Activated naive CD8-positive, alpha-beta T cell treated with anti-CD3 and anti-CD28 coated beads for 36 hours (primary cell): ENCODE measurements at places on chromosomes 16 and 17.
A peak's percentile ranks its signal among the peaks of the same experiment; 100 is the strongest.

GRCh38 chr17:41610965-41611640 lies 1.5 kb downstream of the KRT16 start:
- no peak overlapping the region for H3K27ac ChIP-seq
- H3K36me3 ChIP-seq, result peaks cover 8% of the 10 kb centered on the region
- no peak for DNase-seq
- no peaks in the 10 kb centered on the region for H3K4me1 ChIP-seq
- H3K27me3 ChIP-seq, result peaks cover 26% of the 10 kb centered on the region
- H3K4me3 ChIP-seq, result no peak overlapping the region

GRCh38 chr17:57441270-57441600 lies 184.9 kb downstream of the MSI2 start:
- peaks cover 64% of the 10 kb centered on the region for H3K4me1 ChIP-seq
- no peak for DNase-seq
- peak overlapping the region; percentile 93 for H3K27ac ChIP-seq
- no peak overlapping the region for H3K4me3 ChIP-seq
- H3K36me3 ChIP-seq, result peaks cover 5% of the 10 kb centered on the region
- no peaks in the 10 kb centered on the region for H3K27me3 ChIP-seq

DNA sequence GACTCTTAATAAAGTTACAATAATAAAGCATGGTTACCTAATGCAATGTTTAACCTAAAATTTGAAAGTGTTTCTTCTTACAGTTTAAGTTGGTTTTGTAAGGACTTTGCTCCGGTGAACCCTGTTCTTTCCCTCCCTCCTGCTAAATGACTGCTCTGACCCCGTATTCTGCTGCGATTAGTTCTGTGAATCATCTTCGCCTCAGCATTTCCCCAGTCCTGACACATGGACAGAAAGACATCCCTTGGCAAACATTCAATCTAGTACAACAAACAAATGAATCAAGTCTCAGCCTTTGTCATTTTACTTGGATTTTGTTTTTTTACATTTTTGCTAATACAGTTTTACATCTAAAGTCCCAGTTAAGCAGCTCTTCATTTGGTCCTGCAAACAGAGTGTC lies 15.4 kb downstream of the KCNJ2 start:
- H3K4me1 ChIP-seq, result no peaks in the 10 kb centered on the region
- peaks cover 5% of the 10 kb centered on the region for H3K27me3 ChIP-seq
- no peak overlapping the region for H3K27ac ChIP-seq
- no peak overlapping the region for H3K4me3 ChIP-seq
- H3K36me3 ChIP-seq, result no peaks in the 10 kb centered on the region

GRCh38 chr17:7352503-7352889 lies 534 bp downstream of the KCTD11 start:
- no peaks in the 10 kb centered on the region for H3K27me3 ChIP-seq
- peak overlapping the region; percentile 86 for H3K4me3 ChIP-seq
- no peak for DNase-seq
- H3K36me3 ChIP-seq, result peaks cover 28% of the 10 kb centered on the region
- peak overlapping the region; percentile 47 for H3K27ac ChIP-seq
- H3K4me1 ChIP-seq, result peaks cover 45% of the 10 kb centered on the region

DNA sequence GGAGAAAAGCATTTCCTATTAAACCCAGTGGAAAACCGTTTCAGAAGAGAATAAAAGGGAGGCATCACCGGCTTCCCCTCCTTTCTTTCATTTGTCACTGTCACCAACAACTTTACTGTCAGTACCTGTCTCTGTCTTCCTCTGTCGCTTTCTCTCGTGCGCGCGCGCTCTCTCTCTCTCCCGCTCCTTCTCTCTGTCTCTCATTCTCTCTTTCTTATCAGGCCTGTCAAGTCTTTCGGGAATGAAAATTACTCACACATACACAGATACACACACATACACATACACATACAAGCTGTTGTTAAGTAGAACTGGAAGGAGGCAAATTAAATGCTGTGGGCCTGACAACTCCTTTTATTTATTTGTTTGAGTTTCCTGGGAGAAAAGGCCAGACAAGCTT lies 17.6 kb downstream of the MYOCD start:
- H3K4me3 ChIP-seq, result no peak overlapping the region
- H3K4me1 ChIP-seq, result no peaks in the 10 kb centered on the region
- DNase-seq, result no peak
- no peak overlapping the region for H3K27ac ChIP-seq

DNA sequence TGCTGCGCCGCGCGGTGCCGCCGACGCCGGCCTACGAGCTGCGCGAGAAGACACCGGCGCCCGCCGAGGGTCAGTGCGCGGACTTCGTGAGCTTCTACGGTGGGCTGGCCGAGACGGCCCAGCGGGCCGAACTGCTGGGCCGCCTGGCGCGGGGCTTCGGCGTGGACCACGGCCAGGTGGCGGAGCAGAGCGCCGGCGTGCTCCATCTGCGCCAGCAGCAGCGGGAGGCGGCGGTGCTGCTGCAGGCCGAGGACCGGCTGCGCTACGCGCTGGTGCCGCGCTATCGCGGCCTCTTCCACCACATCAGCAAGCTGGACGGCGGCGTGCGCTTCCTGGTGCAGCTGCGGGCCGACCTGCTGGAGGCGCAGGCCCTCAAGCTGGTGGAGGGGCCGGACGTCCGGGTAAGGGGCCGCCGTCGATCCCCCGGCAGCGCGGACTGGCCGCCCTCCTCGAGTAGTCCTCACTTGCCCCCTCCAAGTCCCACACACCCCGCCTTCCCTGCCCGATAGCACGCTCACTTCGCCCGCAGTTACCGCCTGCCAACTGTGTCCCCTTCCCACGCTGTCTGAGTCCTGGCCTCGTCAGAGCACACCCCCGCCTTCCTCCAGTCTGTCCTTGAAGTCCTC lies 470 bp downstream of the MLYCD start:
- peaks cover 1% of the 10 kb centered on the region for H3K36me3 ChIP-seq
- peak overlapping the region; percentile 93 for H3K4me3 ChIP-seq
- H3K27ac ChIP-seq, result peak overlapping the region; percentile 70
- H3K27me3 ChIP-seq, result peaks cover 4% of the 10 kb centered on the region

DNA sequence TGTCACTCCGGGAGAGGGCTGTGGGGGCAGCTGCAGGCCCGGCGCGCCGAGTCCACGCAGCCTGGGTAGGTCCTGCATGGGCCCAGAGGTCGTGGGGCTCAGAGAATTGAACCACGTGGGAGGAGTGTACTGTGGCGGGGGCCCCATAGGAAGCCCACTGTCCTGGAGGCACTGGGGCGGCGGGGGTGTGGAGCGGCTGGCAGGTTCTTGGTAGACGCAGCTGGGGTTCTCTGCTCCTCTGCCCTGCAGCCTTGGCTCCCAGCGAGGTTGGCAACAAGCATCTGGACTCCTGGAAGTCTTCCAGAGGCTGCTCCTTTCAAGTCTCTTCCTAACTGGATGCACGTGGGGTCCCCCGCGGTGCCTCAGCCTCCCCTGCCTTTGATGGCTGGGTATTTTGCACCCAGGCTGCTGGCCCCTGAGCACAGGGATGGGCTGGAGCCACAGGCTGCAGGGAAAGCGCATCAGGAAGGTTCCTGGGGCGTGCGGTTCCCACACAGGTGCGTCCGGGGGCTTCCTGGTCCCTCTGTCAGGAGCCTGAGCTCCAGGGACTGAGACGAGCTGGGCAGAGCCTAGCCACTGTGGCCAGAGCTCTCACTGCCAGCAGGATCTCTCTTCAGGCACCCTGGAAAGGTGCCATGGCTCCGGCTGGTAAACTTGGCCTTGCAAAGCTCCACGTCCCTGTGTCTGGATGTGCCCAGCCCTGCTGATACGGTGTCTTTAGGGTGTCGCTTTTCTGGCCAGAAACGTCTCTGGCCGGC lies 9.3 kb downstream of the KCTD5 start:
- no peak overlapping the region for H3K27ac ChIP-seq
- no peak overlapping the region for H3K4me3 ChIP-seq
- H3K27me3 ChIP-seq, result no peaks in the 10 kb centered on the region
- no peak for DNase-seq
- H3K36me3 ChIP-seq, result peaks cover 1% of the 10 kb centered on the region

GRCh38 chr17:6384481-6384880 lies 50.4 kb downstream of the AIPL1 start:
- peaks cover 22% of the 10 kb centered on the region for H3K27me3 ChIP-seq
- no peak overlapping the region for H3K4me3 ChIP-seq
- no peak for DNase-seq
- no peaks in the 10 kb centered on the region for H3K4me1 ChIP-seq
- no peaks in the 10 kb centered on the region for H3K36me3 ChIP-seq

GRCh38 chr17:9290226-9290613 lies 268.9 kb downstream of the NTN1 start:
- H3K36me3 ChIP-seq, result peaks cover 2% of the 10 kb centered on the region
- H3K4me3 ChIP-seq, result peak overlapping the region; percentile 2
- H3K27ac ChIP-seq, result peak overlapping the region; percentile 40
- H3K27me3 ChIP-seq, result no peaks in the 10 kb centered on the region
- no peak for DNase-seq
- H3K4me1 ChIP-seq, result peaks cover 43% of the 10 kb centered on the region

GRCh38 chr17:67990909-67991308 lies 5.4 kb downstream of the C17orf58 start:
- H3K4me3 ChIP-seq, result no peak overlapping the region
- H3K36me3 ChIP-seq, result peaks cover 4% of the 10 kb centered on the region
- H3K27me3 ChIP-seq, result peaks cover 14% of the 10 kb centered on the region
- DNase-seq, result no peak
- H3K4me1 ChIP-seq, result peaks cover 22% of the 10 kb centered on the region

- H3K4me1 ChIP-seq, result peaks cover 5% of the 10 kb centered on the region
- no peak overlapping the region for H3K27ac ChIP-seq
- DNase-seq, result no peak
- no peaks in the 10 kb centered on the region for H3K27me3 ChIP-seq
- H3K4me3 ChIP-seq, result no peak overlapping the region
These were observed 82.1 kb downstream of the VPS53 start for GRCh38 chr17:632560-632959.

GRCh38 chr17:57649731-57650484 lies 95.2 kb downstream of the CCDC182 start:
- peaks cover 12% of the 10 kb centered on the region for H3K4me1 ChIP-seq
- no peaks in the 10 kb centered on the region for H3K27me3 ChIP-seq
- no peak for DNase-seq
- no peak overlapping the region for H3K27ac ChIP-seq
- no peak overlapping the region for H3K4me3 ChIP-seq

- no peaks in the 10 kb centered on the region for H3K36me3 ChIP-seq
- peak; percentile 79 for DNase-seq
- peaks cover 42% of the 10 kb centered on the region for H3K27me3 ChIP-seq
- peak overlapping the region; percentile 79 for H3K4me3 ChIP-seq
- H3K4me1 ChIP-seq, result peaks cover 10% of the 10 kb centered on the region
- peak overlapping the region; percentile 73 for H3K27ac ChIP-seq
These were observed 80.9 kb downstream of the ARHGAP23 start for GRCh38 chr17:38508954-38509771.

- H3K27ac ChIP-seq, result peak overlapping the region; percentile 73
- H3K27me3 ChIP-seq, result peaks cover 49% of the 10 kb centered on the region
- DNase-seq, result peak; percentile 45
- peak overlapping the region; percentile 88 for H3K4me3 ChIP-seq
- H3K4me1 ChIP-seq, result peaks cover 52% of the 10 kb centered on the region
These were observed 1.4 kb upstream of the HS3ST3B1 start for GRCh38 chr17:14299280-14300141.

GRCh38 chr16:71927383-71927782 lies 32.1 kb downstream of the IST1 start:
- no peak overlapping the region for H3K4me3 ChIP-seq
- DNase-seq, result no peak
- peaks cover 9% of the 10 kb centered on the region for H3K4me1 ChIP-seq
- peaks cover 24% of the 10 kb centered on the region for H3K36me3 ChIP-seq
- H3K27ac ChIP-seq, result peak overlapping the region; percentile 62

- no peak overlapping the region for H3K4me3 ChIP-seq
- no peak overlapping the region for H3K27ac ChIP-seq
- DNase-seq, result no peak
- peaks cover 4% of the 10 kb centered on the region for H3K36me3 ChIP-seq
- H3K4me1 ChIP-seq, result peaks cover 15% of the 10 kb centered on the region
These were observed 18.6 kb downstream of the GRIN2C start for GRCh38 chr17:74840989-74841666.

GRCh38 chr16:11759163-11759834 lies 16.6 kb upstream of the TXNDC11 start:
- H3K36me3 ChIP-seq, result peaks cover 28% of the 10 kb centered on the region
- no peak overlapping the region for H3K4me3 ChIP-seq
- H3K27ac ChIP-seq, result no peak overlapping the region
- H3K27me3 ChIP-seq, result no peaks in the 10 kb centered on the region
- no peaks in the 10 kb centered on the region for H3K4me1 ChIP-seq
- DNase-seq, result no peak

DNA sequence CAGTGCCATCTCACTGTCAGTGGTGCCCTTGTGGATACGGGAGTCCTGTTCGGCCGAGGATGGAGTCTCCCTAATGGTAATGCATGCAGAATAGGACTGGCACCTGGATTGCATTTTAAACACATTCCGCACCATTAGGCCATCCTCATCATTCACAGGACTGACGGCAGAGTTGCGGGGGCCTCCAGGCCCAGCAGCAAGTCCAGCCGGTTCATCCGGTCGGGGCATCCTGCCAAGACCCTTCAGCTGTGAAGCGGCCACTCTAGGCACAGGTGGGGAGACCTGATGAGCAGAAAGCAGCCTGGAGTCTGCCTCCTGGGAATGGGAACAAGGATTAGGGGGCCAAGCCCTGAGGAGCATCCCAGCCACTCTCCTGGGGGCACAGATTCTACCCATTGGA lies 90.3 kb upstream of the XYLT1 start:
- H3K27me3 ChIP-seq, result no peaks in the 10 kb centered on the region
- H3K36me3 ChIP-seq, result no peaks in the 10 kb centered on the region
- no peak overlapping the region for H3K4me3 ChIP-seq

DNA sequence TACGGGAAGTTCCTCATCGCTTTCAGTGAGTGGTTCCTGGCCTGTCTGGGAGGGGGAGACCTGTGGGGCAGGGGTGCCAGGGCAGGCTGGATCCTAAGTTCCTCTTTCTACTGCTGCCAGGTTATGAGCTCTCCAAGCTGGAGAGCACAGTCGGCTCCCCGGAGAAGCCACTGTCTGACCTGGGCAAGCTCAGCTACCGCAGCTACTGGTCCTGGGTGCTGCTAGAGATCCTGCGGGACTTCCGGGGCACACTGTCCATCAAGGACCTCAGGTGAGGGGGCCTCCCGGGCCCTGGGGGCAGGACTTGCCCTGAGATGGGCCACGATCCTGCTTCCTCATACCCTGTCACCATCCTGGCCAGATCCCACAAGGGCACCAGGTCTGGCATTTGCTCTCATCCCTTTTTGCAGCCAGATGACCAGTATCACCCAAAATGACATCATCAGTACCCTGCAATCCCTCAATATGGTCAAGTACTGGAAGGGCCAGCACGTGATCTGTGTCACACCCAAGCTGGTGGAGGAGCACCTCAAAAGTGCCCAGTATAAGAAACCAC lies 5.1 kb downstream of the PRSS8 start:
- DNase-seq, result no peak
- peaks cover 3% of the 10 kb centered on the region for H3K36me3 ChIP-seq
- H3K4me3 ChIP-seq, result no peak overlapping the region
- H3K27ac ChIP-seq, result no peak overlapping the region

GRCh38 chr17:70897446-70897845 lies 728.1 kb downstream of the KCNJ2 start:
- DNase-seq, result no peak
- no peaks in the 10 kb centered on the region for H3K4me1 ChIP-seq
- no peak overlapping the region for H3K27ac ChIP-seq
- H3K36me3 ChIP-seq, result no peaks in the 10 kb centered on the region
- no peak overlapping the region for H3K4me3 ChIP-seq
- no peaks in the 10 kb centered on the region for H3K27me3 ChIP-seq
